ENCODE measurements at places on chromosomes 3 and 15. TPM values are rescaled to one million over a fixed set of nuclear protein-coding genes. Genes with fewer than 3 reads are reported as not detected.

Gene PLSCR2
- 0.39 TPM for total RNA-seq

GRCh38 chr3:53156368-53156834 lies 4.6 kb upstream of the PRKCD start:
- no peaks in the 10 kb centered on the region for H3K36me3 ChIP-seq
- no peak overlapping the region for H3K27ac ChIP-seq
- H3K27me3 ChIP-seq = peaks cover 15% of the 10 kb centered on the region
- peak overlapping the region; percentile 49 for H3K4me3 ChIP-seq
- H3K4me1 ChIP-seq = peaks cover 28% of the 10 kb centered on the region

GRCh38 chr3:100107221-100107814 lies 7.0 kb downstream of the FILIP1L start:
- no peak overlapping the region for H3K27ac ChIP-seq
- no peaks in the 10 kb centered on the region for H3K27me3 ChIP-seq
- DNase-seq = no peak
- H3K4me3 ChIP-seq = no peak overlapping the region
- peaks cover 21% of the 10 kb centered on the region for H3K4me1 ChIP-seq

DNA sequence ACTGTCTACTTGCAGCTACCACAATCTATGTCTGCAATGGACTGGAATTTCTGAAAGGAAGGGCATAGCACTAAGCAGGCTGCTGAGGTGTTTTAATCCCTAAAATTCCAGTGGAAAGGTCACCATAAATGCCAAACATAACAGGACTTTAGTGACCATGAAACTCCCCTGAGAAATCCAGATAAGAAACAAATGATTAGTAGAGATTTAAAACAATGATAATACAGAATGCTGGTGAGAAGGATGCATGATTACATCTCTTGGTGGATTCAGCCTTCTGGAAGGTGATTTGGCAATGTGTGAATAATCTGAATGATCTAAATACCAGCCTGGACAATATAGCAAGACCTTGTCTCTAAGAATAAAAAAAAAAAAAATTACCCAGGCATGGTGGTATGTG lies 475.0 kb upstream of the CBLB start:
- H3K4me3 ChIP-seq = no peak overlapping the region
- no peak for DNase-seq
- H3K4me1 ChIP-seq = 0 out of 2 replicates have a peak, but pooled peaks cover 3% of the 10 kb centered on the region

DNA sequence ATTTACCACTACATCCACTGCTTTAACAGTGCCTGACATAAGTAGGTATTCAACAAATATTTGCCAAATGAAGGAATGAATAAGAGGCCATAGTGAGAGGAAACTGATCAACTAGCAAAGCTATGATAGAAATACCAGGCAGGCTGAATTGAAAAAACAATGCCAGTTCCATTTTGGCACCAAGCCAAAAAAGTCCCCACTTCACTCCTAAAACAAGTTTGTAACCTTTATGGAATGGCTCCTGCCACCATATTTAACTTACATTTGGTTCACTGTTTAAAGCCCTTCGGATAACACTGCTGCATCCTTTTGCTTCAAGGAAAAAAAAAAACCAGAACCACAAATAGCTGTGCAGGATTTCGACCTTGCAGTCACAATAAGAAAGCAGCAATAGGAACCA lies 166.1 kb downstream of the FRMD5 start:
- H3K4me3 ChIP-seq = no peak overlapping the region
- no peaks in the 10 kb centered on the region for H3K27me3 ChIP-seq
- DNase-seq = no peak
- peaks cover 26% of the 10 kb centered on the region for H3K4me1 ChIP-seq

DNA sequence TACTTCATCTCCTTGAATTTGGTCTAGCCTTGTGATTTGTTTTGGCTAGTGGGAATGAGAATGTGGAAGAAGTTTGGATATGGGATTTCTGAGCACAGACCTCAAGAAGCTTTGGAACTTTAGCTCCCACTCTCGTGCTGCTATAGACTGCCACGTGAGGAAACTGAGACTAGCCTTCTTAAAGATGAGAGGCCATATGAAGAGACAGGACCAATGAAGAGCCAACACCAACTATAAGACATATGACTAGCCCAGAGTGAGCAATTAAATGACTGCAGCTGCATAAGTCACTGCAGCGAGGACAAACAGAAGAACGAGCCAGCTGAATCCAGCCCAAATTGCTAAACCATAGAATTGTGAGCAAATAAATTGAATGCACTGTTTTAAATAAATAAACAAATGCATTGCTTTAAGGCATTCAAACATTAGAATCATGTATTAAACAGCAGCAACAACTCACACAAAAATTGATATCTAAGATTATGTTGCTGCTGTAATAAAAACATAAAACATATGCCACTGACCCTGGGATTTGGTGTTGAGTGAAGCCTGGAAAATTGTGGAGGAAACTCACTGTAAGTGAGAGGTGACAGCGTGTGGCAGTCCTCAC lies 15.7 kb upstream of the CNTN4 start:
- peaks cover 8% of the 10 kb centered on the region for H3K27me3 ChIP-seq
- peaks cover 67% of the 10 kb centered on the region for H3K36me3 ChIP-seq
- DNase-seq = no peak
- no peaks in the 10 kb centered on the region for H3K4me1 ChIP-seq
- H3K4me3 ChIP-seq = no peak overlapping the region

GRCh38 chr3:131110087-131110486 lies 83.4 kb downstream of the NEK11 start:
- H3K4me3 ChIP-seq = no peak overlapping the region
- H3K36me3 ChIP-seq = no peaks in the 10 kb centered on the region
- no peaks in the 10 kb centered on the region for H3K27me3 ChIP-seq
- no peak for DNase-seq

DNA sequence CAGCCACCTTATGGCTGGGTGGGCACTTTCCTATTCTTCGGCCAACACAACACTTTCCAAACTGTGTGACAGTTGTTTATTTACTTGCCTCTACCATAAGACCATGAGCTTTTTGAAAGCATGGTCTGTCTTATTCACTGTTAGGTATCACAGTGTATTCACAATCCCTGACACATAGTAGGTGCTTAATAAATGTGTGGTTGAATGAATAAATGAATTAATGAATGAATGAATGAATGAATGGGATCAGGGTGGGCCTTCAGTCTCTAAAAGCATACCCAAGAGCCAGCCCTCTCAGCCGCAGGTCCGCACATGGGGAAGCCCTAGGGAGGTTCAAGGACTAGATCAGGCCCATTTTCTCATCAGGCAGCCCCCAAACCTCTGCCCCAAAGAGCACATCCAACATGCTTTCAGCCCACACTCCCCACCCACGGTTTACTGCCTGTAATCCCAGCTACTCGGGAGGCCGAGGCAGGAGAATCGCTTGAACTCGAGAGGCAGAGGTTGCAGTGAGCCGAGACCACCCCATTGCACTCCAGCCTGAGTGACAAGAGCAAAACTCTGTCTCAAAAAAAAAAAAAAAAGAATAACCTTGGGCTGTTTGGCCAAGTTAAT lies 95.9 kb downstream of the LIPC start:
- DNase-seq = no peak
- no peak overlapping the region for H3K4me3 ChIP-seq

Gene GOLGA8S
- total RNA-seq = 0.22 TPM

DNA sequence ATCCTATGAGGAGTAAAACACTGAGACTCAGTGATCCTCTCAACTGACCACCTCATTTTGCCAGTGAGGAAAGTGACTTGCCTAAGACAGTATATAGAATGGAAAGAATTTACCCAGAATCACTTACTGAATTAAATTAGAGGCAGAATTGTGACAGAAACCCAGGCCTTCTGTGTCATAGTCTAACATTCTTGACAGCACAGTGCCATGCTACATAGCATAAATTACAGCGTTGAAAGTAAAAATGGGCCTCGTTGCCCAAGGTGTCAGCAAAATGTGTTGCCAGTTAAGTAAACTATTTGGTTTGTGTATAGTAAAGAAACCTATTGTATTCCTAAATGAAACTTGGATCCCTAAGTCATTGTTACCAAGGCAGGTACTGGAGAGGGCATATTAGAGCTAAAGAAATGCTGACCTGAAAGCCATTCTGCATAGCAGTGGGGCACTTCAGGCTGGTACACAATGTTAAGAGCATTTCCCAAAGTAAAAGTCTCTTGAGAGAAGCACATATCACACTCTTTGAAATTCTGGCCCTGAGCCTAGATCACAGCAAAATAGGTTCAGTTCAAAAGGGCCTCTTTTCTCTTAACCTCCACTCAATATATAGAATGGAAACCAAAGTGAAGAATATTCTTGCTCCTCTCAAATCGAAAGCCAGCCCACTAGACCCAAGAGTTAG lies 53.8 kb downstream of the HMG20A start:
- no peak overlapping the region for H3K4me3 ChIP-seq
- H3K27ac ChIP-seq = peak overlapping the region; percentile 35
- peaks cover 42% of the 10 kb centered on the region for H3K4me1 ChIP-seq

DNA sequence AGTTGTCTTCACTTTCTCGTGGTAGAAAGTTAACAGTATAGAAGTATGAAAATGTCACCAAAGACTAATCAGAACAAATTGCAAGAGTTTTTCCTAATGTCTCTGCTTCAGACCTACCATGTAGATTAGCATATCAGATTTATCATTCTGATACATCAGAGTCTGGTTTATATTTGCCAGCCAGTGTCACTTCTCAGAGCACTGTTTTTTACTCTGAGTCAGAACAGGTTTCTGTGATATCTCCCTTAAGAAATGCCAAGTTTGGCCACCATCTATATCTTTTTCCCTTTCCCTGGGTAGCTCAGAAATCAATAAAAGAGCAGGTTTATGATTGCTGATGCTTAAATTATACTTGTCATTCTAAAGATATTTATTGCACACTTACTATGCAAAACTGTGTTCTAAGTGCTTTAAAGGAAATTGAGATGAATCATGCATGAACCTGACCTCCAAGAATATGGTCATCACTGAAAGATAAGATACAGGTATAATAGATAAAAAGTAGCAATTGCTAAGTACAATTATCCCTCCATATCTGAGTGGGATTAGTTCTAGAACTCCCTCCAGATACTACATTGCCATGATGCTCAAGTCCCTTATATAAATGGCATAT lies 672.7 kb upstream of the NAALADL2 start:
- no peaks in the 10 kb centered on the region for H3K27me3 ChIP-seq
- no peaks in the 10 kb centered on the region for H3K36me3 ChIP-seq
- peaks cover 9% of the 10 kb centered on the region for H3K4me1 ChIP-seq
- no peak overlapping the region for H3K27ac ChIP-seq
- H3K4me3 ChIP-seq = no peak overlapping the region

DNA sequence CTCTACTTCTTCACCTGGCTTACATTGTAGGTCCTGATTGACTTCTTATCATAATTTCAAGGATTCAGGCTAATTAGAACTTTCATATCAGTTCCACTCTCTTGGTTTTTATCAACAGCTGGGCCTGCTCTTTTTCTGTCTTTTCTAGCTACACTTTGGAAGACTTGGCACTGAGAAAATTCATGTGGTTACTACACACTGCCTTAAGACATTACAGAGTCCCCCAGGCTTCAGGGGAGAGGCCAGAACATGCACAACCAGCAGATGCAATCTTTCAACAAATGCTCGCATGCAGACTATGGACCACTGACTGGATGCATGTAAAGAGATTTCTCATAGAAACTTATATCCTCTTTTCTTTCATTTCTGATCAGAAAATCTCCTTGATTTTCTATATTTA lies 423.5 kb downstream of the TUSC7 start:
- H3K27ac ChIP-seq = no peak overlapping the region
- H3K4me1 ChIP-seq = peaks cover 9% of the 10 kb centered on the region
- no peak for DNase-seq
- no peak overlapping the region for H3K4me3 ChIP-seq

GRCh38 chr3:27454914-27455313 lies 29.3 kb downstream of the SLC4A7 start:
- no peak for DNase-seq
- H3K27me3 ChIP-seq = no peaks in the 10 kb centered on the region
- H3K27ac ChIP-seq = 0 out of 2 replicates have a peak overlapping the region, but pooled peaks have one; percentile 21
- H3K36me3 ChIP-seq = no peaks in the 10 kb centered on the region
- peaks cover 51% of the 10 kb centered on the region for H3K4me1 ChIP-seq
- H3K4me3 ChIP-seq = no peak overlapping the region

GRCh38 chr3:129954514-129954913 lies 20.0 kb upstream of the TRH start:
- no peak overlapping the region for H3K27ac ChIP-seq
- peaks cover 24% of the 10 kb centered on the region for H3K27me3 ChIP-seq
- no peak overlapping the region for H3K4me3 ChIP-seq
- no peaks in the 10 kb centered on the region for H3K4me1 ChIP-seq
- no peaks in the 10 kb centered on the region for H3K36me3 ChIP-seq

- H3K27ac ChIP-seq = no peak overlapping the region
- H3K27me3 ChIP-seq = no peaks in the 10 kb centered on the region
- H3K4me1 ChIP-seq = peaks cover 33% of the 10 kb centered on the region
- H3K4me3 ChIP-seq = peak overlapping the region; percentile 7
Measured at GRCh38 chr3:187900993-187901755, 155.9 kb upstream of the BCL6 start.

Gene AGBL1
- not detected for total RNA-seq

DNA sequence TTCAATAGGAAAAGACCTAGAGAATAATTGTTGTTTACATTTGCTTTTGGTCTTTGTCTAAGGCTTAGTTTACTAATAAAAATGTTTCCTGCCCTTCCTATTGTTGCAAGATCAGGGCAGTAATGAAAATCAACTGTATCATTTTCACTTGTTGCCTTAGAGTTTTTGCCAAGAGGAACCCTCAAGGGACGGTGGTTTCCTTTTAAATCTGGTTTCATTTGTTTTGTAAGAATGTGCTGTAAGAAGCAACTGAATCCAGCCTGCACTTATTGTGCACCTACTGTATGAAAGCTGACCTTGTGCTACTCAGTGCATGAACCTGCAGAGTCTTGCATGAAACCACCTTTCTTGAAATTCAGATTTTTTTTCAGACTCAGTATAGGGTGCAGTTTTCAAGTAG lies 5.3 kb downstream of the IGF1R start:
- DNase-seq = no peak
- H3K4me1 ChIP-seq = peaks cover 65% of the 10 kb centered on the region
- H3K4me3 ChIP-seq = no peak overlapping the region
- no peaks in the 10 kb centered on the region for H3K27me3 ChIP-seq

- no peak for DNase-seq
- H3K27ac ChIP-seq = no peak overlapping the region
- H3K4me1 ChIP-seq = no peaks in the 10 kb centered on the region
- H3K4me3 ChIP-seq = no peak overlapping the region
- H3K36me3 ChIP-seq = no peaks in the 10 kb centered on the region
Measured at GRCh38 chr15:73335026-73335425, 33.7 kb downstream of the HCN4 start.

Measured in WTC11 (cell line).